Stimulated activated CD4-positive, alpha-beta T cell treated with anti-CD3 and anti-CD28 coated beads, TNF-alpha, amount 100 ng/mL, for 4 hours (primary cell): ENCODE measurements at places on chromosomes 16 and 17.
A peak's percentile ranks its signal among the peaks of the same experiment; 100 is the strongest.

DNA sequence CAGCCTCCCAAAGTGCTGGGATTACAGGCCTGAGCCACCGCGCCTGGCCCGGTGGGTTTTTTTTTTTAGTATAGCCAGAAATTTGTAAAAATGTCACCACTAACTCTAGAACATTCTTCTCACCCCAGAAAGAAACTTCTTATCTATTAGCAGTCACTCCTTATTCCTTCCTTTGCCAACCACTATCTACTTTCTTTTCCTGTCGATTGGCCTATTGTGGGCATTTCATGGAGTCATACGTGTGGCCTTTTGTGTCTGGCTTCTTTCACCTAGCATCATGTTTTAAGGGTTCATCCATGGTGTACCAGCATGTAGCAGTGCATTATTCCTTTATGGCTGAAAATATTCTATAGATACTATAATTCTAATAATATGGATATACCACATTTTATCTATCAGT, 3.6 kb downstream of the CYB5D2 start:
- DNase-seq: no peak

GRCh38 chr16:50046853-50047252, 18.9 kb upstream of the HEATR3 start:
- DNase-seq: no peak

- DNase-seq: no peak
Measured at GRCh38 chr17:56159826-56160380, 6.6 kb downstream of the ANKFN1 start.

DNA sequence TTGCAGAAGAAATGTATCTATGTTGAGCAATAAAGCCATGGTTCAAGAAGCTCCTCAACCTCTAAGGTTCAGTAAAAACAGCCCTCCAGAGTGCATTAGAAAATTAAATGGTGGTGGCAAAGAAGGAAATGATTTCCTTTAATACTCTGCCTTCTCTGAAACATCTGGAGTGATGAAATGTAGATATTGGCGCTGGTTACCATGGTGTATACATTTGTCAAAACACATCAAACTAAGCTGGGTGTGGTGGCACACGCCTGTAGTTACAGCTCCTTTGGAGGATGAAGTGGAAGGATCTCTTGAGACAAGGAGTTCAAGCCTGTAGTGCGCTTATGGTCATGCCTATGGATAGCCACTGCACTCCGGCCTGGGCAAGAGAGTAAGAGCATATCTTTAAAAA, 6.0 kb downstream of the CAPNS2 start:
- no peak for DNase-seq

- DNase-seq: no peak
Measured at GRCh38 chr16:73189136-73189535, 141.2 kb upstream of the ZFHX3 start.

GRCh38 chr16:12321311-12321842, 344.8 kb downstream of the SNX29 start:
- no peak for DNase-seq

- no peak for DNase-seq
Measured at GRCh38 chr17:5947701-5948180, 122.4 kb upstream of the WSCD1 start.

- DNase-seq: no peak
Measured at GRCh38 chr17:45374501-45374900, 57.7 kb upstream of the MAP3K14 start.

DNA sequence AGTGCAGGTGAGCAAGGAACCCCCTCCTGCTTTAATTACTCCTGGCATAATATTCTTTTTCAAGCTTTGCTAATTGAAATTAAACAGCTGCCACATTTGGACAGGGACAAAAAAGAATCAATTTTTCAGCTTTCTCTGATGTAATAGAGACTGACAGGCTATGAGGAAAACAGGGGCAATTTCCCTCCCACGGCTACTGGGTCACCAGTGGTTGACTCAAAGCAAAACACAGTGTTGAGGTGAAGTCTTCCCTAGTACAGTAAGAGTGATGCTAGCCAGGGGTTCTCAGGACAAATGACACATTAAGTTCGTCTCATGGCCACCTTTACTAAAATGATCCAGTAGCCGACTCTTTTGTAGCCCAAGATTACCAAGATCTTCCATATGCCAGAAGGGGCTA, 38.6 kb upstream of the PMFBP1 start:
- DNase-seq: no peak

GRCh38 chr16:19555938-19556771, 652 bp downstream of the VPS35L start:
- no peak for DNase-seq

DNA sequence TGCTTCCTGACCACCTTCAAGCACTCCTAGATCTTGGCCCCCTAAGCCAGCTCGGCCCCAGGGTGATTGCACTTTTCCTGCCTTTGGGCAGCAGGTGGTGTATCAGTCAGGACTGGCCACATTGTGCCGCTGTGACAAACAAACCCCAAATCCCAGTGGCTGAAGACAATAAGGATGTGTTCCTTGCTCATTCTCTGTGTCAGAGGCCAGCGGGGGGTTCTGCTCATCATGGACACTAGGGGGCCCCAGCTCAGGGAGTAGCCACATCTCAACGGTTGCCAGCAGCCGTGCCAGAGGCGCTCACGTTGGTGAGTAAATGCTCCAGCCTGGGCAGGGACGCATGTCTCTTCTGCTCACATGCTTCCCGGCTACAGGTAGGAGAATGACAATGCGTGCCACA, 60.4 kb downstream of the ZDHHC7 start:
- DNase-seq: no peak

- no peak for DNase-seq
Measured at GRCh38 chr17:78558989-78559388, 18.2 kb downstream of the DNAH17 start.

DNA sequence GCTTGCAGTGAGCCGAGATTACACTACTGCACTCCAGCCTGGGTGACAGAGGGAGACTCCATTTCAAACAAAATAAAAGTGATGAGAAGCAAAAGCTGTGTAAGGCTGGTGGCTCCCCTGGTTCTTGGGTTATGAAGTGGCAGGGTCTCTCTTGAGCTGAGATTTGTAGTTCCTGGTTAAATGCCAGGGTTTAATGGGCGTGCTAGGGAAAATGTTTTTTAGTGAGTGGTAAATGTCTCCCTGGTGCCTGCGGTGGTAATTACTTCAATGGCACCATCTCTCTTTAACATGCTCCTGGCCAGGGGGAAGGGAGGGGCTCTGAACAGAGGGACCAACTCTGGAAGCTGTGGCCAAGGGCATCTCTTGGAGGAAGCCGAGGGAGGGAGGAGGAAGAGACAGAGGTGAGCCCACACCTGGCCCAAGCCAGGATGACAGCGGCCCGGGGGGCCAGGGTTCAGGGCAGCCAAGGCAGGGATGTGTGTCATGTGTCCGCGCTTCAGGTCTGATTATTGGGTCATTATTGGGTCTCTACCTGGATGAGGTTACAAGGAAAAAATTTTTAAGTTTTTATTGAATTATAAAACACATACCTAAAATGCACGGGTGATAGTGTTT, 17.8 kb upstream of the RPL38 start:
- no peak for DNase-seq

GRCh38 chr17:49996495-49997300, 1.7 kb upstream of the DLX3 start:
- DNase-seq: peak; percentile 61

- no peak for DNase-seq
Measured at GRCh38 chr16:28110074-28110473, 46.6 kb upstream of the GSG1L start.

DNA sequence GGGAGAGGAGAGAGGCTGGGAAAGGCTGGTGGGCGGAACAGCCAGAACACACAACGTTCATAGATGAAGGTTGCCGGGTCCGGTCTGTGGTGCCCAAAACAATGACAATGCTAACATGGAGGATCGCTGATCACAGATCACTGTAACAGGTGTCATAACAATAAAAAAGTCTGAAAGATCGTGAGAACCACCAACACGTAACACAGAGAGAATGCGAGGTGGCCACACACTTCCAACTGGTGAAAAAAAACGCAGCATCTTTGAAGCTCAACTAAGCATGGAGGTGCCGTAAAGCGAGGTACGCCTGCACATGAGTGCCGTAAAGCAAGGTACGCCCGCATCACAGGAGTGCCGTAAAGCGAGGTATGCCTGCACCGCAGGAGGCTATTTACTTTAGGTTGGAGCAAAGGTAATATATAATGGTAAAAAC, 42.3 kb downstream of the ABR start:
- DNase-seq: no peak

DNA sequence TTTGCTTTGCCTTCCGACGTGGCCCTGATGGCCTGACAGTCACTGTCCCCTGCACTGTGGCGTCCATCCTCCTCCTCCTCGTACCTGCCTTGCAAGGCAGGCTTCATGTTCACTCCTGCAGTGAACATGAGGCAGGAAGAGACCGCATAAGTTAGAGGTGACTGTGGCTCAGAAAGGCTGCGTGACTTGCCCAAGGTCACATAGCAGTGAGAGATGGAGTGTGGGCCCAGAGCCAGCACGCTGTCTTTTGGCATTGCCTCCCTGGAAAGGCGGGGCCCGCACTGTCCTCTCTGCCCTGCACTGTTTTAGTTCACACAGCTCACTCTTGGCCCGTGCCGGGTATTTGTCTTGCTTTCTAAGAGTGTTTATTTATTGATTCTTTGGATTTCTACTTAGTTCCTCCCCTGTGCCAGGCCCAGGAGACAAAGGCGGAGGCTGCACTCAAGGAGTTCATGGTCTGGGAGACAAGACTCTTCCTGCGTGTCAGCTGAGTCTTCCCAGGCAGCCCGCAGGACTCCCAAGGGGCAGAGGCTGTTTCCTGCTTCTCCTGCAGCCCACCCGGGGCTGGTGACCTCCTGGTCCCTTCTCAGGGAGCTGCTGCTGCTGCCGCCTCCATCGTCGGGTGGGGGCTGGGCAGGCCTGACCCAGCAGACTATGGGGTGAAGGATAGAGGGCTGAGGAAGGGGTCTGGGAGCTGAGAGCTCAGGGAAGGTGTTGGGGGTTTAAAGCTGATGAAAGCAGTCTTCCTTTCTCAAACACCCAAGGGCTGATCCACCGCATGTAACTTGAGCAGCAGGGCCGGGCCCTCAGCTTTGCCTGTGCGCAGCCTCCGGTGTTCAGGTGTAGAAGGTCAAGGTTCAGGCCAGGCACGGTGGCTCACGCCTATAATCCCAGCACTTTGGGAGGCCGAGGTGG, 12.7 kb downstream of the CYGB start:
- DNase-seq: no peak

DNA sequence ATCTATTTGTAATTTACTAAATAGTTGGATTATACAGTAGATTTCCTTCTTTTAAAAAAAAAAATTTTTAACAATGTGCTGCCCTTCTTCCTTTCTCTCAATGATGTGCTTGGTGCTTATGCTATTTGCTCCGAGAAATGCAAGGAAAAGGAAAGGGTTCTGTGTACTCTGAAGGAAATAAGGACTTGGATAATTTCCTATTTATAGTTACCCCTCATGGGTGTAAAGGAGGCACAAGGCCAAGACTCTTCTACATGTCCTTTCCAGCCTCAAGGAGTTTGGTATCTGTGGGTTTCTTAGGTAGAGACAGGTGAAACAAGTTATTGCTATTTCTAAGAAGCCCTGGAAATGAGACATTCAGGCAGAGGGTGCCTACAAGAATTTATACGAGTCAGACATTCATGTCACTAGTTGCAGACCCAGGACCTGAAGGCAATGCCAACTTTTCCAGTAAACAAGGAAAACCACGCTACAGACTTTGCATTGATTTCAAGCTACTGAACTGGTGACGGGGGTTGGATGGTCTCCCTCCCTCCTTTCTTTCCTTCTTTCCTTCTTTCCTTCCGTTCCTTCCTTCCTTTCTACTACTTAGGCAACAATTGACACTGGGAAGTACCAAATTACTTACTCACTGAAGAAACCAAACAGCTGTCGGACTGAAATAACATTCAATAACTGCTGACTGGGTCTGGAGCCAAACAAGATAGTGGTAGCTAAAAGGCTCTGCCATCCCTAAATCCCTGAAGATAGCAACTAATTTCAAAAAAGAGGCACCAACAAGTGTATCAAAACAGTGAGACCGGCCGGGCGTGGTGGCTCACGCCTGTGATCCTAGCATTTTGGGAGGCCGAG, 33.8 kb upstream of the GHDC start:
- no peak for DNase-seq
